AG04450 (cell line): ENCODE measurements at places on chromosomes 3 and 15. TPM values are rescaled to one million over a fixed set of nuclear protein-coding genes. Genes with fewer than 3 reads are reported as not detected.

The IQCF6 gene
- not detected in 2 replicates for polyA plus RNA-seq

The CCR8 gene
- polyA plus RNA-seq = not detected in 2 replicates

The IRAK2 gene
- polyA plus RNA-seq = 7.6 and 8.9 TPM in 2 replicates

The ST3GAL6 gene
- 1.2 and 1.9 TPM in 2 replicates for polyA plus RNA-seq

The KIF15 gene
- polyA plus RNA-seq = 2.1 and 3.6 TPM in 2 replicates
